ENCODE measurements at places on chromosomes 4 and X.

DNA sequence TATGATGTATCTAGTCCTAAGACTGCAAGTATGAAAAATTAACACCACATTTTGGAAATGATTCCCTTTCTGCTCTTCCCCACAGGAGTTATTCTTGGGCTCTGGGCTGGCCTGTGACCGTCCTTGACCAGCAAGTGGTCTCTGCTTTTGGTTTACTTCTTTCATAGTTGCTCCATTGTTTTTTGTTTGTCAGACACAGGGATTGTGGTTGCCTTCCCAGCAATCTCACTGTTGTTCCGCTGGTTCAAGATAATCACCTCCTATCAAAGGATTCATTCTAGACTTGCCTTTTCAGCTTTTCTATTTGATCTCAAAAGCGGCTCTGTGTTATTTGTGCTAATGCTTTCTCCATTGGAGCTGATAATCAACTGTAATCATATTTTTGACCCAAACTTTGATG lies 218.8 kb downstream of the MGST2 start:
- no peak for DNase-seq

- DNase-seq, result no peak
Measured at GRCh38 chrX:5726224-5726623, 502.4 kb downstream of the NLGN4X start.

GRCh38 chrX:6159468-6159867 lies 69.2 kb downstream of the NLGN4X start:
- no peak for DNase-seq

DNA sequence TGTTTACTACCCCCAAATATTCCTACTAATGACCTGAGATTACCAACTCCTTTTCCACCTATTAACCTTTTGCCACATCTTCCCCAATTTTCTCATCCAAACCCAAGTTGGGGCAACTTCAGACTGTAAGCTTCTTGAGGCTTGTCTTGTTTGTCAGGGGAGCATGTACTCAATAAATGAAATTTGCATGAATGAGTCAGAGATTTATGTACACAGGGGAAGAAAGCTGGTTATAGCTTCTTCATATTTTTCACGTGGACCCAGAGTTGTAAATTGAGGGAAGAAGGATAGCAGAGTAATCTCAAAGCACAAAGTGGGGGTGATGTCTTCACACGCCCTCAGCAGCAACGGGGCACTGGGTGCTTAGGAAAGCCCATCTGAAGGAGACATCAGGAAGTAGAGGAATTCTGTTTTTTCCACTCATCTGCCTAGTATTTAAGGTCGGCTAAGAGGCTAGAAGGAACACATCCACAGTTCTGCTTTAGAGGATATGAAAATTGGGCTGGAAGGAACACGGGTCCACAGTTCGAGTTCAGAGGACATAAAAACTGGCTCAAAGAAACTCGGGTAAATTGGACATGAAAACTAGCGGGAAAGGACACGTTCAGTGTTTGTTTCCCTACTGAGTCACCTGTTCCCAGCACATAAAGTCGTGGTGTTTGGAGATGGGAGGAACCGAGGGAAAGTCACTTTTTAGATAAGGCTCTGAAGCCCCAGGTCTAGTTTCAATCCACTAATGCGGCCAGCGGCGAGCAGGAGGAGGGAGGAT lies 696 bp upstream of the CA5B start:
- peak; percentile 14 for DNase-seq

DNA sequence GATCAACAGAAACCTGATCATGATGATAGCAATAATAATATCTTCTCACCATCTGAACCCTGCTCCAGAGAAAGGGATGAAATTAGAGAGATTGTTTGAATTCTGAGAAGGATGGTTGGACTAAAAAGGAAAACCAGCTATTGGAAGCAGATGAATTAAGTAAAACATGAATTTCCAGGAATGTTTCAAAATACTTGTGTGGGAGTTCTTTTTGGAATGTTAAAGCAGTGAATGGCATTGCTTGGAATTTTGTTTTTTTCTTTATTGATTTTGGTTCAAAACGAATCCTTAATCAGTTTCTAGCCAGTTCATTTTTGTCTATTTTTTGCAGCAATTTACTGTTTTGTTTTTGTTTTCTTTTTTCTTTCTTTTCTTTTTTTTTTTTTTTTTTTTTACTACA lies 150.3 kb downstream of the NHS start:
- DNase-seq, result no peak

DNA sequence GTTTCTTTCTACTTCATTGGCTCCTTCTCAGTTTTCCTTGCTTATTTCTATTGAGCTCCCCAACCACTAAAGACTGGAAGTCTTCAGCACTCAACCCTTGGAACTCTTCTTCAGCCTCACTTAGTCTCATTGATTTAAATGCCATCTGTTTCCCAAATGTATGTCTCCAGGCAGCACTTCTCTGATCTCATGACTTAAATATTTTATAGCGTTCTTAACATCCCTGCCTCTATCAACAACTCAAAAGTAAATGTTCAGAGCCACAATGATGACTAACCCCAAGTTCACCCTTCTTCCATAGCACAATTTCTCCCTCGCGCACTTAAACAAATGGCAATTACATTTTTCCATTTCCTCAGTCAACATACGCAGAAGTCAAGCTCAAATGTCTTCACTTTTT lies 1393.3 kb downstream of the ARAP2 start:
- DNase-seq, result no peak

GRCh38 chrX:119190091-119190681 lies 45.9 kb upstream of the PGRMC1 start:
- DNase-seq, result no peak

DNA sequence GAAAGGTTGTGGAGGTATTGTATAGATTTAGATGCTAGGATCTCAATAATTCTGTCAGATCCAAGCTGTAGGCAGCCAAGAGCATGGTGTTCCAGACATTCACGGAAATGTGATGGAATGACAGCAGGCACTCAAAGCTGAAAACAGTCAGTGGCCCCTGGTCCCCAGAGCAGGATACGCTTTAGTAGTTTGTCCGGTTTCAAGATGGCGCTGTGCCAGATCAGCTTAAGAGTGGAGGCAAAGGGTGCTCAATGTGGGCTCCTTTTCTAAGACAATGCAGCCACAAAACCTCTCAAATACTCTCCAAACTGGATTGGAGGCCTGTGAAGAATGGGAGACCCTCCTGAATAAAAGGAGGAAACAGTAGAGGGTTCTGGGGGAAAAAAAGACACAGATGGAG lies 291.2 kb upstream of the HS3ST1 start:
- DNase-seq, result no peak

- no peak for DNase-seq
Measured at GRCh38 chr4:165384186-165384585, 5.4 kb downstream of the CPE start.

DNA sequence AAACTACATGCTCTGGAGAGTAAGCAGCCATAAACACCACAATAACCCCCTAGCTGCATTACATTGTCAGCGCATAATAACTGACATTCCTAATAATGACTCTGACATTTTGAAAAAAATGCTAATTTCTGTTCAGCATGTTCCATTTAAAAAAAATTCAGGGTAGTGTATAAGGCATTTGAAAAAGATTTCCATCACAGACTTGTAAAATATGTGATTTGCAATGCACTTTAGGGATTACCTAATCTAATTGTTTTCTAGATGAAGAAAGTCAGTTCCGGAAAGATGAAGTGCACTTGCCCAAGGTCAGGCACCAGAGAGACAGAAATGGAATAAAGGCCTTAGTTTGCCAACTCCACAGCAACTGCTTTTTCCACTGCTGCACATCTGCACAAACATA lies 55.3 kb downstream of the FANCB start:
- no peak for DNase-seq

DNA sequence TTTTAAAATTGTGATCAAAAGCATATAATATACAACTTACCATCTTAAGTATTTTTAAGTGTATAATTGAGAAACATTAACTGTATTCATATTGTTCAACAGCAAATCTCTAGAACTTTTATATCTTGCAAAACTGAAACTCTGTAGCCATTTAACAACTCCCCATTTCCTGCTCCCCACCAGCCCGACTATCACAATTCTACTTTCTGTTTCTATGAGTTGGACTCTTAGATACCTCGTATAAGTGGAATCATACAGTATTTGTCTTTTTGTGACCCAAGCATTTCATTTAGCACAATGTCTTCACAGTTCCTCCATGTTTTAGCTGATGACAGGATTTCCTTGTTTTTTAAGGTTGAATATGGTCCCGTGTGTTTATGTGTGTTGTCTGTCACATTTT lies 106.0 kb downstream of the LRBA start:
- DNase-seq, result no peak

DNA sequence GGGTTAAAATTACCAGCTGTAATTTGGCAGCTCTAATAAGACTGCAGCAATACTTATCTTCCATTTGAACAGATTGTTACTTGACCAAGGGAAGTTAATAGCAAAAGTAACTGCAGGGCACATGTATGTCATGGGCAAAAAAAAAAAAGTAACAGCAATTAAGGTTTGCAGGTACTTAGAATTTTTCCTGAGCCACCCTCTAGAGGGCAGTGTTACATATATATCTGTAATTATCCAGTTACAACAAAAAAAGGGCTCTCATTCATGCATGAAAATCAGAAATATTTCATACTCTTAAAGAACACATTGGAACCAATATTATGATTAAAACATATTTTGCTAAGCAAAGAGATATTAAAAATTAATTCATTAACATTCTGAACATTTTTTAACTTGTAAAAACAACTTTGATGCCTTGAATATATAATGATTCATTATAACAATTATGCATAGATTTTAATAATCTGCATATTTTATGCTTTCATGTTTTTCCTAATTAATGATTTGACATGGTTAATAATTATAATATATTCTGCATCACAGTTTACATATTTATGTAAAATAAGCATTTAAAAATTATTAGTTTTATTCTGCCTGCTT lies 25.1 kb downstream of the XIAP start:
- DNase-seq, result peak; percentile 73
